ENCODE measurements at places on chromosomes 12 and 14.

DNA sequence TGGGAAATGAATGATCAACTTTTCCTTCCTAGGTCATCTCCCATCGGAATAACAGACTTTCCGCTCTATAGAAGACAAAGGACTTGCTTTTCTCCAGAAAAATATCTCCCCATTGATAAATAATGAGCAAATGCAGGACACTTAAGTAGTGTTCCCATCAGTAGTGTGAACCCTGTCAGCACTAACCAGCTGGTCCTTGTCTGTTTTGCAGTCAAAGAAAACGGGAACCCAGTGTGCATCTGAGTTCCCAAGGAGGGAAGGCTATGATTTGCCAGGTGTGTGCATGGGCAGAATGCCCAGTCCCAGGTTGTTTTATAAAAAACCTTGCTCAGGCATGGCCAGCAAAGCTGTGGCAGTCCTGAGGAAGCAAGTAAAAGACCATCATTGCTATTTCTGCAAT, 256.5 kb upstream of the HMGA2 start:
- no peak for DNase-seq

- DNase-seq: no peak
Observed at GRCh38 chr12:19338405-19338804, 100.9 kb upstream of the AEBP2 start.

DNA sequence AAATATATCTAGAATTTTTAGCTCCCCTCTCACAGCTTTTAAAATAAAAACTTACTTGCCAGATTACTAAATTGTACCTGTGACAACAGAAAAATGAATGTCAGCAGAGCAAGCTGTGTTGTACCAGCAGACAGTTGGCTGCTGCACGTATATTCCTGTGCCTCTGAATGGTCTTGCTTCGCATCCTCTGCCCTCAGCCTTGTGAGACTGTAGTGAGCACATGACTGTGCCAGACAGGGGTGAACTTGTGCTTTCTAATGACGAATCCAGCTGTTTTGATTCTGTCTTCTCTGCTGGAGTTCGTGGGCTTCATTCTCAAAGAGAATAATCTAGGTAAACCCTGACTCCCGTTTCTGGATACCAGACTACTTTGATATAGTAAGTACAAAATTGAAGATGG, 58.3 kb upstream of the FRMD6 start:
- DNase-seq: no peak

DNA sequence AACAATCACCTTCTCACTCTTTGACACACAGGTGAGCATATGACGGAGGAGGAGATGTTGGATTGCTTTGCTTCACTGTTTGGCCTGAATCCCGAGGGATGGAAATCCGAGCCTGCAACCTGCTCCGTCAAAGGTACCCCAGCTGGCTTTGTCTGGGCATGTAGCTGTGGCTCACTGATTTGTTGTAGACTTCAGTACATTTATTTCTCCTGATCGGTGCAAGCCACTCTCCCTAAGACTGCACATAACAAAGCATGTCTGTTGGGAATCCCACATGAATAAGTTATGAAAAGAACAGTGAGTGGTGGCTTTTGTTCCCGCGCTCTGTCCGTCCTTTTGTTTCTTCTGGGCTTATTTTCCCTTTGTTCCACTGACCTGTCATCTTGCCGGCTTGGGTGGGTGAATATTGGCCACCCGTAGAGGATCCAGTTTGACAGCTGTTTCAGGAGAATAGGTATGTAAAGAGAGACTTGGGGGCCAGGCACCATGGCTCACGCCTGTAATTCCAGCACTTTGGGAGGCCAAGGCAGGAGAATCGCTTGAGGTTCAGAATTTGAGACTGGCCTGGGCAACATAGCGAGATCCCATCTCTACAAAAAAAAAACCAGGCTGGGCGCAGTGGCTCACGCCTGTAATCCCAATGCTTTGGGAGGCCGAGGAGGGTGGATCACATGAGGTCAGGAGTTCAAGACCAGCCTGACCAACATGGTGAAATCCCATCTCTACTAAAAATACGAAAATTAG, 20.0 kb upstream of the BCL7A start:
- DNase-seq: no peak

DNA sequence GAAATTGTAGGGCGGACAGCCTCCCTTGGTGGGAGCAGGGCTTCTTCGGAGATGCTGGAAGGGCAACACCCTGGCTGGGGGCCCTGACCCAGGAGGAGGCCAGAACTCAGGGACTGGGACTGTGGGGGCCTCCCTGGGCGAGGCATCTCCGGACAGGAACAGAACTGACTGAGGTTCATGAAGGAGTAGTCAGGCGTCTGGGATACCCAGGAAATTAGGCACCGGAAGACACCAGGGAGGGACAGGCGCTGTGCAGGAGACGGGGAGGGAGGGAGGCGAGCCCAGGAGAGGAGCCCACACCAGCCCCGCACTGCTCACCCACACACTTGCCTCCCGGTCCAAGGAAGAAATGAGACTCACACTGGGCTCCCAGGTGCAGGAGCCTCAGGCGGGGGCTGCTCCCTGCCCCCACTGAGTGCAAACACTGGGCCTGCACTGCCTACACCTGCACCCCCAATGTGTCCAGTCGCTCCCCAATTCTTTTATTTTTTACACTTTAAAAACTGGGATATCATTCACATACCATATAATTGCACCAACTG, 262.6 kb upstream of the SFSWAP start:
- no peak for DNase-seq

- DNase-seq: no peak
Observed at GRCh38 chr12:110117956-110118685, 6.0 kb upstream of the IFT81 start.

DNA sequence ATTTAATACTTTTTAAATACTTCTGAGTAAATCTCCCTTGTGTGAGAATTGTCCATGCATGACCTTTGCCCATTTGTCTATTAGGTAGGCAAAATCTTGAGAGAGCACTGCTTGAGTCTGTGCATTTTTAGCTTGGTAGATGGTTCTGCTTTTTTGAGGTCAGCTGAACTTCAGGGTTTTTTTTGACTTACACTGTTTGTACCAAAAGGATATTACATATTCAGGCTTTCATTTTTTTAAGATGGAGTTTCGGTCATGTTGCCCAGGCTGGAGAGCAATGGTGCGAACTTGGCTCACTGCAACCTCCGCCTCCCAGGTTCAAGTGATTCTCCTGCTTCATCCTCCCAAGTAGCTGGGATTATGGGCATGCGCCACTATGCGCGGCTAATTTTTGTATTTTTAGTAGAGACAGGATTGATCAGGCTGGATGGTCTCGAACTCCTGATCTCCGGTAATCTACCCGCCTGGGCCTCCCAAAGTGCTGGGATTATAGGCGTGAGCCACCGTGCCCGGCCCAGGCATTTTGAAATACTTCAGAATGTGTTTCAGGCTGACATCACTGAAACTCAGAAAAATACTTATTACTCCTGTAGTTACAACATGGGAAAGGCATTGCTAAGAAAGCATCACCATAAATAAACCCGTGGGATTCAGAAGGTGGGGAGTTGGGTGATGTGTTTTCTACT, 11.1 kb downstream of the RASSF3 start:
- no peak for DNase-seq

- DNase-seq: no peak
Observed at GRCh38 chr14:105010891-105011291, 10.0 kb downstream of the CDCA4 start.

GRCh38 chr14:22822571-22823098, 7.1 kb upstream of the MRPL52 start:
- DNase-seq: peak; percentile 79

DNA sequence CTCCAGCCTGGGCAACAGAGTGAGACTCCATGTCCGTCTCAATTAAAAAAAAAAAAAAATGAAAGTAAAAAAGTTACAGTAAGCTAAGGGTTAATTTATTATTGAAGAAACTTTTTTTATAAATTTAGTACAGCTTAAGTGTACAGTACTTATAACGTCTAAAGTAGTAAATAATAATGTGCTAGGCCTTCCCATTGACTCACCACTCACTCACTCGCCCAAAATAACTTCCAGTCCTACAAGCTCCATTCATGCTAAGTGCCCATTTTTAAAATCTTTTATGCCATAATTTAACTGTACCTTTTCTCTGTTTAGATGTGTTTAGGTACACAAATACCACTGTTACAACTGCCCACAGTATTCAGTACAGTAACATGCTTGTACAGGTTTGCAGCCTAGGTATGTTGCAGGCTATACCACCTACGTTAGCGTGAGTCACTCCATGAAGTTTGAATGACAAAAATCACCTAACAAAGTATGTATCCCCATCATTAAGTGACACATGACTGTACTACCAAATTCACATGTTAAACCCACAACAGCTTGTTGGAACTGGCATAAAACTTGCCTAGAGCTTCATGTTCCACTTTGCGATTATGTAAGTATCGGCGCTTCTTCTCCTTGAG, 10.7 kb downstream of the KANSL2 start:
- no peak for DNase-seq

- no peak for DNase-seq
Observed at GRCh38 chr14:93019367-93019843, 96.3 kb downstream of the ITPK1 start.

GRCh38 chr12:51915951-51916350, 8.6 kb downstream of the ACVRL1 start:
- DNase-seq: no peak

GRCh38 chr12:22477166-22477893, 67.0 kb downstream of the C2CD5 start:
- DNase-seq: no peak

DNA sequence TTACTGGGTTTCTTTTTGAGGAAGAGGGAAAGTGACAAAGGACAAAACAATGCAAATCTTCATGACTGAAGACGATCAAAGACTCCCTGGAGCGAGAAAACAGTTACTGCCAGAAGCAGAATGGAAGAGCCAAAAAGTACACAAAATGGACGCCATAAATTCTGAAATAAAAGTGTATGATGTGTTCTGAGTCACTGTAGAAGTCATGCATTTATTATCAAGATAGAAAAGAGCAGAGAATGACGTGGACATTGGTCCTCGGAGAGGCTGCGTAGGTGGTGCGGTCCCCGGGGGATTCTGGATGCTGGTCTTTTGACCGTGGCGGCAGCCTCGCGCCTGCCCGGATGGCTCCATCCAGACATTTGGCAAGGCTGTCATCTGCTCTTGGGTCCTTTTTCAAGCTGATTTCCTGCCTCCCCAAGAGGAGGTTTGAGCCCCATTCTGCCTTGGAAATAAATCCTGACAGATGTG, 52.8 kb downstream of the C14orf132 start:
- no peak for DNase-seq

DNA sequence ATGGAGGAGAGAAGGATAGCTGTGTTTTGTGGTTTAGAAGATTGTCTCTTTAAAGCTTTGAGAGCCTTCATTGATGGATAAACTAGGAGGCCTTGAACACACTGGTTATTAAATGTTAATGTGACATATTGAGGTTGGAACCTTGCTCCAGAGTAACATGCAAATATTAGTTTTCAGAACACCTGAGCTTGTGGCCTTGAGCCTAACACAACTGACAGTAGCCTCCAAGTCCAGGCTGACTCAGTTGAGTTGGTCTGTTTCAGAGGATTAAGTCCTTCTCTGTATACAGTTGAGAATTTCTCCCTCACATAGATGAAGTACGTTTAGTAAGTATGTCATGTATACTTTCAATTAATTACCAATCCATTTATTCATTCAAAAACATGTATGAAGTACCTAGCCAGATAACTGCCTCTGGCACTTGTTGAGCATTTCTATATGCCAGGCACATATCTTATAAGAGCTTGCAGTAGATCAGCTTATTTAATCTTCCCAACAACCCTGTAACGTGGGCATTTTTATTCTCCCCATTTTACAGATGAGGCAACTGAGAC, 63.5 kb downstream of the ELK3 start:
- no peak for DNase-seq

- DNase-seq: no peak
Observed at GRCh38 chr12:65500091-65500900, 221.8 kb downstream of the MSRB3 start.

- DNase-seq: no peak
Observed at GRCh38 chr12:113906411-113907200, 59.5 kb downstream of the RBM19 start.

- no peak for DNase-seq
Observed at GRCh38 chr14:96627811-96628775, 125.9 kb downstream of the PAPOLA start.

DNA sequence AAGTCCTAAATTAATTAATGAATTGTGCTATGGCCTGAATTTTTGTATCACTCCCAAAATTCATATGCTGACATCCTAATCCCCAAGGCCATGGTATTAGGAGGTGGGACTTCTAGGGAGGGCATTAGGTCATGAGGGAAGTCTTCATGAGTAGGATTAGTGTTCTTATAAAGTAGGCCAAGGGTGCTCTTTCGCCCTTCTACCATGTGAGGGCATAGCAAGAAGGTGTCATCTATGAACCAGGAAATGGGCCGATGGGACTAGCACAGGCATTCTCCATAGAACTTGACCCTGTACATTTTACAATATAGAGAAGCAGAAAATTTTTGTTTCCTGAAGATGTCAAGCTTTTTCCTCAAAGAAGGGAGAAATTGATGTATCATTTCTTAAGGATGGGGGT, 12.5 kb downstream of the SYT10 start:
- no peak for DNase-seq

DNA sequence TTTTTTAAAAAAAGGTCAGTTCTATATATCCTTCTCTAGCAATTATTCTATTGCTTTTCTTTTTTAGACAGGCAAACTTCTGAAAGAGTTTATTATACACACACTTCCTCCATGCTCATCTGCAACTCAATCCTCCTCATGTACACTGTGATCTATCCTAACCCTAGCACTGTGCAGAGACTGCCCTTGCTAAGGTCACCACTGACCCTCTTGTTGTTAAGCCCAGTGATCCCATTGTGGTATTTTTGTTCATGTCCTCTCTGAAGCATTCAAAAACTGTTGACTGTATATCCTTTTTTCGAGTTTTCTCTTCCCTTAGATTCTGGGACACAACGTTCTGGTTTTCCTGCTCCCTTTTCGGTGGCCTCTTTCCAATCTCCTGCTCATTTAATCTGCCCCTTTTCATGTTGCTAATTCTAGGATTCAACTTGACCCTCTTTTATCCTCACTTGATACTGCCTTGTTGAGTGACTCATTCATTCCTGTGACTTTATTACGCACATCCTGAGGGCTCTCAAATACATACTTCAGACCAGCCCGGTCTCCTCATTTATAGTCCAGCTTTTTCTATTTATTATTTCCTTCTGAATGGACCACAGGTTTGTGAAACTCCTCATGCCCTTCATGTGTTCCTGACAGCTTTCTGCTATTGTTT, 53.9 kb upstream of the PTPRB start:
- no peak for DNase-seq

GRCh38 chr12:115945491-115945885, 332.0 kb downstream of the MED13L start:
- no peak for DNase-seq

DNA sequence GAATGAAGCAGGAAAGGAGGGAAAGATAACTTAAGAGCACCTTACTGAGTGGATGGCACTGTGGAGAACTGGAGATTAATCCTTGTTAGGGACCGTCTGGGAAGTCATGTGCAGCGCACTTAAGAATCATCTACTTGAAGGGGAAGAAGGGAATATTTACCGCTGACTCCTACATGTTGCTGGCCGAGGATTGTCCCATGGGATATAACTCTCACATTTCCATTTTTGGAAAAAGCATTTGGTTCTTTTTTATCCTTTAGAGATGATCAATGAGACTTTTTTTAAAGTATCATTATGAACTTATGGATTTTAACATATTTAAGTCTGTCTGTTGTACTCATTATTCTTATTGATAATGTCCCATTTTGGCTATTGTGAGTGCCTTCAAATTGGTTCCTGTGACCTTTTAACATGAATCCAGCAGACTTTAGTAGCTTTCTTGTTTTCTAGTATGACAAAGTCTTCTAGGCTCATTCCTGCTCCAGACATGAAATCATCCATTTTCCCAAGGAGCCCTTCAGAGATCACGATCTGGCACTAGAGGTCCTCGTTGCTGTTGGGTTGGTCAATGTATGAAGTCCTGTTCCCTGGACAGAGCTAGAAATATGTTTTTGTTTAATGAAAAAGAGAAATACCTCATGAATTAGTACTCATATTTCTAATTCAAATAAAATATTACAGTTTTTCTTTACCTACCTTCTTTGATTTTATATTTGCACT, 20.2 kb upstream of the FAM234B start:
- no peak for DNase-seq
